Liver (tissue), 10 donors: ENCODE measurements at places on chromosomes 7 and 10. TPM values are rescaled to one million over a fixed set of nuclear protein-coding genes. Genes with fewer than 3 reads are reported as not detected.

Gene EVX1
- polyA plus RNA-seq: not detected

Gene GFRA1
- 20.5 TPM for polyA plus RNA-seq

Gene MALSU1
- 84.6 TPM for polyA plus RNA-seq

Gene CADPS2
- 5.6 TPM for polyA plus RNA-seq

Gene PRKCQ
- polyA plus RNA-seq: 0.13 TPM

Gene CDC14C
- not detected for polyA plus RNA-seq

Gene ZNF804B
- not detected for polyA plus RNA-seq

Gene MCM10
- 0.32 TPM for polyA plus RNA-seq

Gene C7orf57
- polyA plus RNA-seq: not detected

Gene DIP2C
- 6.0 TPM for polyA plus RNA-seq

Gene TET1
- 0.06 TPM for polyA plus RNA-seq

Gene CALY
- 0.07 TPM for polyA plus RNA-seq

Gene HMX3
- not detected for polyA plus RNA-seq

Gene HELLS
- 1.6 TPM for polyA plus RNA-seq

Gene SUN3
- polyA plus RNA-seq: not detected

Gene FAM24B
- polyA plus RNA-seq: not detected

Gene PRKG1
- 1.6 TPM for polyA plus RNA-seq

Gene RAPGEF5
- 9.5 TPM for polyA plus RNA-seq

Gene AGAP5
- 1.4 TPM for polyA plus RNA-seq

Gene TMEM229A
- polyA plus RNA-seq: not detected

Gene INA
- not detected for polyA plus RNA-seq

Gene SPDYE5
- polyA plus RNA-seq: 1.2 TPM

Gene SP8
- not detected for polyA plus RNA-seq

Gene PAX4
- not detected for polyA plus RNA-seq

Gene FAM237B
- not detected for polyA plus RNA-seq

Gene FGL2
- polyA plus RNA-seq: 8.1 TPM

Gene SPDYE9
- polyA plus RNA-seq: not detected

Gene FKBP6
- not detected for polyA plus RNA-seq

Gene LLCFC1
- not detected for polyA plus RNA-seq

Gene FAM180A
- polyA plus RNA-seq: 7.0 TPM

Gene HECTD2
- polyA plus RNA-seq: 2.0 TPM

Gene MKI67
- polyA plus RNA-seq: 0.50 TPM

Gene PON1
- 1,101 TPM for polyA plus RNA-seq

Gene DOCK4
- 7.2 TPM for polyA plus RNA-seq

Gene IDI1
- 78.8 TPM for polyA plus RNA-seq

Gene RAMP3
- 17.0 TPM for polyA plus RNA-seq

Gene ACTL6B
- not detected for polyA plus RNA-seq

Gene MORN4
- polyA plus RNA-seq: 3.1 TPM

Gene DDX56
- polyA plus RNA-seq: 31.1 TPM

Gene SPOCK2
- 0.36 TPM for polyA plus RNA-seq

Gene TMEM225B
- not detected for polyA plus RNA-seq

Gene SNX8
- 8.7 TPM for polyA plus RNA-seq

Gene CROT
- 10.6 TPM for polyA plus RNA-seq

Gene CYP17A1
- 13.1 TPM for polyA plus RNA-seq
